ENCODE measurements at places on chromosomes 13 and 19.

DNA sequence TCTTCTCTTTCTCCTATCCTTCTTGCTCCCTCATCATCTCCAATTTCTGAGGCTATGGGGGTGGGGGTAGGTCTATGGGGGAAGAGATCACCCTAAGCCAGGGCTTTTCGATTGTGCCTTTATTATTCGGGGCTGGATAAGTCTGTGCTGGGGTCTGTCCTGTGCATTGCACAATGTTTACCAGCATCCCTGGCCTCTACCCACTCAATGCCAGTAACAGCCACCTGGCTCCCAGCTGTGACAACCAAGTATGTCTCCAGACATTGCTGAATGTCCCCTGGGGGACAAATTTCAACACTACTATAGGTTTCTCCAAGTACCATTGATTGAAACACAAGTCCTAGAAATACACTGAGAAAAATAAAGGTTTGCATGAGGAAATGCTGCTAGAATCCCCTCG lies 13.2 kb downstream of the CBY2 start:
- DNase-seq = no peak

DNA sequence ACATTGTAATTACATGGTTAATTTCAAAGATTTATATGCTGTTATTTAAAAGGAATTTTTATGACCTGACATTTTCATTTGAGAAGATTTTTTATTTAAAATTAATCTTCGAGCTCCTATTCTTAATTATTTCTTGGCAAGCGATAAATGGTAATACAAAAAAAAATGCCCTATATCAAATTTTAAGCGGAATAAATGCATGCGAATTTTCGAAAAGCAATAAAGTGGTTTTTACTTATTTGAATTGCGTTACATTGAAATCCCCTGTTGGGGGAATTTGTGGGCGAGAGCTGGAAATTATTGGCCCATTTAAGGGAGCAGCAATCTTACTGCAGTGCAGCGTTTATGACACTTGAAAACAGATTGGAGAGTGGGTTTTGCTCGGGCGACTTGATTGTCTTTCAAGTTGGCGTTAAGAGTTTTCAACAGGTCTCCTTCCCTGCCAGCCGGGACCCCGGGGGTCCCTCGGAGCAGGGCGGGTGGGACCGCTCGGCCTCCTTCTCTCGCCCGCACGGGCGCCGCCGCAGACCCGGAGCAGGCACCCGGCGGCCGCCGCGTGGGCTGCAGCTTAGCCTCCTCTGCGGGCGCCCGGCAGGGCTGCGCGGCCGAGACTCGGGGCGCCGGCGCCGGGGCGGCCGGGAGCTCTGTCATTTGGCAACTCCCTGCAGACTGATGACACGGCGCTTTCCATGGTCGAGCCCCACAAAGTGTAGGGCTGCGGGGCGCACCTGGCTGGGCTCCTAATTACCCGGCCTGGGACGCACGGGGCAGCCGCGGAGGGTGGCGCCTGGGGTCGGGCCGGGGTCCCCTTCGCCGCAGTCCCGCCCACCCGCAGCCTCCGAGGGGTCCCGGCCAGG lies 255.1 kb upstream of the SOX21 start:
- DNase-seq = no peak

DNA sequence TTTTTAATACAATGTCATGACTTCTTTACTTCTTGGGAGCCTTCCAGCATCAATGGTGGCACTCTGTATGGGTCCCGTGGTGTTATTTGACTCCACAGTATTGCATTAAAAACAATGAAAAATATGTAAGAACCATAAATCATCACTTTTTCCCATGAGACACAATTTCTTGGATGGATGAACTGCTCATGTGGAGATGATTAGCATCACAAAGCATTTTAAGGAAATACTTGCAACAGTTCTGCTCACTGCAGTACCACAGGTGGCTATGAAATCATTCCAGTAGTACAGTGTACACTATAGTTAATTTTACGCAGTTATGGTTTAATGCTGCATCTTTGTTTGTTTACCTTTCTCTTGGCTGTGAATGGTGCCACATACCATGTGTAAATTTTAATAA lies 37.2 kb upstream of the C1QTNF9B start:
- DNase-seq = no peak

DNA sequence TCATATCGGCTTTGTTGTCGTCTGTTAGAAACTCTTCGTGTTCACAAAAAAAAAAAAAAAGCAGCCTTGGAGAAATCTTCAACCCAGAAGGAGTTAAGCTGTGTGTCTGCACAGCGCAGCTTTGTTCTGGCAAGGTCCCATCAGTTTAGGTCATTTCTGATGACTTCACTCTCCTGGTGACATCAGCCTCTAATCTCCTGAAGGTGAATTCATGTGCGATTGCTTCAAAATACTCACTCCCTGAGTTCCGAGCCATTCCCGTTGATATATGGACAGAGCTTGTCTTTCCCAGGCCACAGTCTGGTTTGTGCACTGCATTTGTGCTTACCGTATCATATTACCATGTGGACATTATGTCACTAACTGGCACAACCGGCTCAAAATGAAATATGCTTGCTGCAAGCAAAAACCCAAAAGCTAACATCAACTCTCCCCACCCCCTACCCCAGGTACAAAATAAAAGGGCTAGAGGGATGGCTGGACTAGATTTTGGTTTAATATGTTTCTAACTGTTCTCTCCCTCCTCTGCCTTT lies 342.4 kb downstream of the KCNRG start:
- DNase-seq = no peak

DNA sequence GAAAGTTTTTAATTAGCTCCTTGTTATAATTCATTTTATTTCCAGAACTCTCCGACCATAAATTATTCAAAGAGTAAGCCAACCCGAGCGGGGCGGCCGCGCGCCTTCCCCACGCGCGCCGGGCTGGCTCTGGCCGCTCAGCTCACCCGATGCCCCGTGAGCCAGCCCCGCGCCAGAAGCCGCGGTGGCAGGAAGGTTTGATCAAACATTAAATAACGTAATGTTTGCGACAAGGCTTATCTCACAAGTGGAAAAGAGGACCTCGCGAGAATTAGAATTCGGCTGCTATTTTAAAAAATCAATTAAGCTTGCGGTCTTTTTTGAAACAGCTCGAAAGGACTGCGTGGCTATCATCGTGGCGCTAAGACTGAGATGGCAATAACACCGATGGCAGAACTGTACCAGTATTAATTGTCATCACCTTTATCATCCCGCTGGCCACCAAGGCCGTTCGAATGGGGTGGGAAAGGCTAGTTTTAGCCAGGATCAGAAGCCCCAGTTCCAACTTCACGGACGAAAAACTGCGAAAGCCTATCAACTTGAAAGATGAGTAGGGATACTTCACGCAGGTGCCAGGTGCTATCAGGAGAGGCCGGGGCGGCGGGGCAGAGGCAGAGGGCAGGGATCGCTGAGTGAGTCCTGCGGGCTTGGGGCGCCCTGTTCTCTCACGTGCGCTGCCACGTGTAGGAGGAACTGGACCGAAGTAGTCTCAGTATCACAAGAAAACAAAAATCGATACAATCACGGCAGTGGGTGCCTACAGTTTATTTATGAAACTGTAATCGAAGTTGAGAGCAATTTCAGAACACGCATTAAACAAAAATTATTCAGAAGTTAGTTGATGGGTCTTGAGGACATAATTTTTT lies 6.4 kb downstream of the POU4F1 start:
- DNase-seq = no peak

DNA sequence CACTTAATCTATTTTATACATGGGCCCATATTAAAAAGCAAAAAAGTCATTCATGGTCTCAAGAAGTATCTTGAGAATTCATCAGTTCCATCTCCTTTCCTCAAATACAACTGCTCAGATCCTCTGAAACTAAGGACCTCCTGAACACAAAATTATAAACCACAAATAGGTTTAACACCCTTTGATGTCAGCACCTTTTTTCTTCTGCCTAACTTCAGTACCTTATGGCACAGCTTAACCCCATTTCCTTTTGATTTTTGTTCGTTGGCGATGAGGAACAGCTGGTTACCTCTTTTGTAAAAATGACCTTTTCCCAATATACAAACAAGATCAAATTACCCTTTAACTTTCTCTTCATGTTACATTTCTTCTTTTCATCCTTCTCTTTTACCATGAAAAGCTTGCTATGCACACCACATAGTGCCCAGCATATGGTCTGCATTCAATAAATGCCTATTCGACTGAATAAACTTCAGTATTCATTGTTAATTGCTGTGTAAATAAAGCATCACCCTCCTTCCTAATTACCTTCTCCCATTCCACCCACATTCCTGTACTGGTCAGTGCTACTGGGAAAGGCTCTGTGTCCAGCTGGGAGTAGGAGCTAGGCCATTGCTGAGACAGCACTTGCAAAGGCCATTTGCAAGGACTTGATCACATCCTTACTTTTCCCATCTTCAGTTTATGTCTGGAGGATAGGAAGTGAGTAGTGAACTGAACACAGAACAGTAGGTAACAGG lies 317.9 kb downstream of the SHISA2 start:
- no peak for DNase-seq

DNA sequence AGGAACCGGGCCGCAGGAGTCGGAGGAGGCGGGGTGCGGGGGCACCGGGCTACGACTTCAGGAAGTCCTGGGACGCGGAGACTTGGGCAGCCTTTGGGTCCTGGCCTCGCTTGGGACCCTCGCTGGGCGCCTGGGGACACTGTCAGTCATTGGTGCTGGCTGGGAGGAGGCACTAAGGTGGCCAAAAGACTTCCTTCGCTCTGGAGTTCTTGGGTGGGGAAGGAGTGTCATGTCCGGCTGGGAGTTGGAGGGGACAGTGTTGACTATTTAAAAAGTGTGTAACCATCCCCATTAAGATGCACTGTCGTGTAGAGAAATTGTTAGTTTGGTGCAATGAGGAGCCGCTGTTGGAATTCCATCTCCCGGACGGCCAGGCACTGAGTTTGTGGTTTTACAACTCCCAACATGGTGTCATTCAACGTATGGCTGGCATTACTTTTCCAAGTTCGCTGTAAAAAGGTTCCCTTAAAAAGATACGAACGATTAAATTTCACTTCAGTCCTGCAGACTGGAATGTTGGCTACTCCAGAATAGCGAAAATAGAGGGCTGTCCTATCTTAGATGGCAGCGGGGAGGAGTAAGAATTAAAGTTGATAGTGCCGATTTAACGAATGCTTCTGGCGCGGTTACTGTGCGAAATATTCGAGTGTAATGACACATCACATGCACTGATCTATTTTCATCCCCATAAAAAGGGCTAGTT lies 776 bp downstream of the DNAJC3 start:
- DNase-seq = no peak
